ENCODE measurements at places on chromosomes 16 and 17.

DNA sequence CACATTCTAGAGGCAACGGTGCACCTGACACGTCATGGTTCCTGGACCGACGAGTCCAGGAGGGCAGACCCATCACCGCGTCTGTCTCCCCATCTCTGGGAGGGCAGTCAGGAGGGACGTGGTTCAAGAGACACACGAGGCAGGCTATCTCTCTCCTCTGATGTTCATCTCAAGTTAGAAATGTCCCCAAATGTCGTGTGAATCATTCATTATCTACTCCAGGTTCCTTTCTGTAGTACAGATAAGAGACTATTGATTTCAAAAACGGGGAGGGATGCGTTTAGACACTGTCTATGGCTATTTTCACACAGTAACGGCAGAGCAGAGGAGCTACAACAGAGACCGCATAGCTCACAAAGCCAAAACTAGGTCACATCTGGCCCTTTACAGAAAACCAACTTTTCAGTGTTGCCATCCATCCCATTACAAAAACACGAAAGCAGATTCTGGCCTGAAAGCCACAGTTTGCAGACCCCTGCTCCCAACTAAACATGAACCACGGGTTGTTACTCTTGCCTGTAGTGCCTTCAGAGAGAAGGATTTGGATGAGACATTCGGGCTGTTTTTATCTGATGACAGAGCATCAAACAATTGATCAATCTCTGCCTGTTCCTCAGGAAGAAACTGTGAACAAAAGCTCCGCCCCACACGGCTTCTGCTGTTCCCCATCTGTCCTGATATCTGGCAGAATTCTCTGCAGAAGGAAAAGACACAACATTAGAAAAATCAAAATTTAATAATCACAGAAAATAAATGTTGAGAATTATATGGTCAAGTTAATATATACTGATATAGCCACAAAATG, 6.8 kb downstream of the MEAK7 start:
- no peak for DNase-seq

DNA sequence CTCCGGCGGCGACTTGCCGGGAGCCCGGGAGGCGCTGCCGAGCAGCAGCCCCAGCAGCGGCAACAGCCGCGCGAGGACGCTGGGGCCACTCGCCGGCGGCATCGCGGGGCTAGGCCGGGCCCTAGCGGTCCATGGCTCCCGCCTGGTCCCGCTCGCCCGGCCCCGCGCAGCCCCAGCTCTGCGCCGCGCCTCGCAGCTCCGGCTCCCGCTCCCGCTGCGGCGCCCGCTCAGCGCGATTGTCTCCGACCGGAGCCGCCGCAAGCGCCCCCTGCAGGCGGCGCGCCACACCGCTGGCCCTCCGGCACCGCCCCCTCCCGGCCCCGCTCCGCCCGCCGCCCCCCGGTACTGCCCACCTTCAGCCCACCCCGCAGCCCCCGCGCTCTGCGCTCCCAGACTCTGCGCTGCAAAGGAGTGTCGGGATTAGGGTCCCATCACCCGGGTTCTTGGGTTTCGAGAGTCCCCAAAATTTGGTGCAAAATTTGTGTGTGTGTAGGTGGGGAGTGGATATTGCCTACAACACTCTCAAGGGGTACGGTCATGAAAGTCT, at the start of gene FAM171A2:
TSS of gene FAM171A2 (minus strand) at position 241 of the 547 bp plus-strand sequence. CDS start at position 102, 139 bp downstream.
- peak; percentile 73 for DNase-seq

GRCh38 chr16:1495211-1495888, 2.2 kb downstream of the TELO2 start:
- no peak for DNase-seq

DNA sequence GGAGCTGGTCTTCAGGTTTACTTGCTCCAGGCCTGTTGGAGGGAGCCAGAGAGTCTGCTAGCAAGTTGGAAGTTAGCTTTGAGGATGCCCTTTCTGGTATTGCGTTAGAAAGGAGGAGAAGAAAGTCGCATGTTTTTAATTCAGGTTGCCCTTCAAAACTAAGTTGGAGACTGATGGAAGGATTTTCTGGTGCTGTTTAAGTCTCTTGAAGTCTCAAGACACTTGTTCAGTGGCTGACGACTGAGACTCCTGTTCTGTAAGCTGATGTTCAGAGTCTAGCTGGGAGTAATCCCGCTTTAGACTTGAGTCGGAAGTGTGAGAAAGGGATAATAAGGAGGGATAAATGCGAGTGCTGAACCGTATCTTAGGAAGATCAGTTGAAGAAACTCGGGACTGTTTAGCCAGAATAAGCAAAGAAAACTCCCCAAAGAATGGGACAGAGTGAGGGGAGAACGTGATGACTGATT, 740 bp downstream of the AATF start:
- DNase-seq: no peak

- no peak for DNase-seq
Observed at GRCh38 chr16:58456193-58456592, 43.8 kb upstream of the NDRG4 start.

DNA sequence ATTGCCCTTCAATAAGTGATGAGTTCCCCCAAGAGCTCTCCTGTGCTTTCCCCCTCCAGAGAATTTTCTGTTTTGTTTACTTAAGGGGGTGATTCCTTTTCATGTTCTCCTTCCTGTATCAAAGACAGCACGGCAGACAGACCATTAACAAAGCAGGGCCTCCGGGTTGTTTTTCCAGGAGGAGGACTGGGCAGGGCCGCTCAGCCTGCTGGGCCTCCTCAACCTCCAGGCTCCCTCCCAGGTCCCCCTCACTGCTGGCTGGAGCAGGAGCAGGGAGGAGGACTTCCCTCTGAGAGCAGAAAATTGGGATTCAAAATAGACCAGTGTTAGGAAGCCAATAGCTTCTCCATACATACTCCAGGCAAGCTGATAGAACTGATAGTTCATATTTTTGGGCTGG, 20.4 kb downstream of the SDK2 start:
- DNase-seq: no peak

- no peak for DNase-seq
Observed at GRCh38 chr16:19829844-19830692, 54.6 kb downstream of the GPRC5B start.

GRCh38 chr17:73048170-73048569, 44.3 kb downstream of the SLC39A11 start:
- no peak for DNase-seq

DNA sequence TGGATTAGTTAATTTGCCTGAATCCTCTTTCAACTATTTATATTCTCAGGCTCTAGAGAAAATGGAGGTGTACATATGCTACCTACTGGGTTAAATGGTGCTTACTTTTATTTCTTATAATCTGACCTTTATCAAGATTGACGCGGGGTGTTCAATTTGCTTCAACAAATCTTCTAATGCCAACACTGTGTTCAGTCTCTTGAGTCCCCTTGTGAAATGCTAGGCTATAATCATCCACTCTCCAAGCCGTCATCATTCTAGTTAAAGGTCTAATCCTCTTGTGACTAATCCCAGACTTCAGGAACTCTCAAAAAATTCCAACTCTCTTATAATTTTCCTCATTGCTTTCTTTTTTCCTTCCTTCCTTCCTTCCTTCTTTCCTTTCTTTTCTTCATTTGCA, 1396.2 kb downstream of the CDH8 start:
- no peak for DNase-seq

DNA sequence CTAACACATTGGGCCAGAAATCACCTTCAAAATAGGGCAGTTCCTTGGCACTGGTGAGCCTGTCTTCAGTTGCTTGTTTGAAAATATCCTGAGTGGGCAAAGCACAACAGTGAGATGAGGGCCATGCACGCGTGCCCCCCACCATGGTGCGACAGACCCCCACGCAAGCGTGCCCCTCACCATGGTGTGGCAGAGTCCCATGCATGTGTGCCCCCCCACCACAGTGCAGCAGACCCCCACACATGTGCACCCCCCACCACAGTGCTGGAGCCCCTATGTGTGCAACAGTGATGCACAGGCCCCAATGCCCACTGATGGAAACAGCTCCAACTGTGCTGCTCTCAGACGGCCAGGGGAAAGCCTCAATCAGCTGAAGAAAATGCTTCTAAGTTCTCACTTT, 18.8 kb upstream of the TRAP1 start:
- DNase-seq: no peak

GRCh38 chr16:88131256-88131655, 180.0 kb downstream of the BANP start:
- no peak for DNase-seq

- DNase-seq: no peak
Observed at GRCh38 chr17:4357030-4357628, 9.3 kb downstream of the UBE2G1 start.

DNA sequence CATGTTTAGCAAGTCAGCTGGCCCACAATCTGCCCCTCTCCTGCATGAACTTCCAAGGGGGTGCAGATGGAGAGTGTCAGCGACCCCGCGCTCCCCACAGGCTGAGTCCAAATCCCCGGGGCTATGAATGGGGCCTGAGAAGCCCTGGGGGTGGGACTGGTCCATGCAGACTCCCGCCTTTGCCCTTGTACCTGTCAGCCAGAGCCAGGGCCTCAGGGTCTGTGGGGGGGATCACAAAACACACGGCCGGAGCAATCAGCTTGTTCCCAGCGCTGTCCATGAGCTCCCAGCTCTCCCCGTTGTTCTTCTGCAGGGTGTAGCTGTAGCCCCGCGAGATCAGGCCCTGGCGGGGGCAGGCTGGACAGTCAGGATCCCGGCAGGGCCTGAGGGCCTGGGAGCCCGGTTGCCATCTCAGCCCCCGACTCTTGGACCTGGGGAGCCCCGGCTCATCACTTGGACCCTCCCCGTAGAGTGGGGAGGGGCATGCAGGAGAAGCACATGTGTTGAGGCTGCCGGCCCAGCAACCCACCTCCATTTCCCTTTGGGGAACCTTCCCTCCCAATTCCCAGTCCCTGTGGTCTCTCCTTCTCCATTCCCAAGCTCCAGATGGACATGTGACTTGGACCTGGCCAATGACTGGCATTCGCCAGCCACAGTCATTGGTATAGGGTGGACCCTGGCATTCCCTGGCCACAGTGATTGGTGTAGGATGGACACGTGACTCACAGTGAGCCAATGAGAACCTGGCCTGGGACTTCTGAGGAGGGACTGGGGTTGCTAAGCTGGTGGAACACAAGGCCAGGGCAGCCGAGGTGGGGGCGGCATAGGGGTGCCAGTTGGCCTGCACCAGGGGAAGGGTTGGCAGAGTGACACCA, 42.4 kb downstream of the PPL start:
- DNase-seq: no peak

DNA sequence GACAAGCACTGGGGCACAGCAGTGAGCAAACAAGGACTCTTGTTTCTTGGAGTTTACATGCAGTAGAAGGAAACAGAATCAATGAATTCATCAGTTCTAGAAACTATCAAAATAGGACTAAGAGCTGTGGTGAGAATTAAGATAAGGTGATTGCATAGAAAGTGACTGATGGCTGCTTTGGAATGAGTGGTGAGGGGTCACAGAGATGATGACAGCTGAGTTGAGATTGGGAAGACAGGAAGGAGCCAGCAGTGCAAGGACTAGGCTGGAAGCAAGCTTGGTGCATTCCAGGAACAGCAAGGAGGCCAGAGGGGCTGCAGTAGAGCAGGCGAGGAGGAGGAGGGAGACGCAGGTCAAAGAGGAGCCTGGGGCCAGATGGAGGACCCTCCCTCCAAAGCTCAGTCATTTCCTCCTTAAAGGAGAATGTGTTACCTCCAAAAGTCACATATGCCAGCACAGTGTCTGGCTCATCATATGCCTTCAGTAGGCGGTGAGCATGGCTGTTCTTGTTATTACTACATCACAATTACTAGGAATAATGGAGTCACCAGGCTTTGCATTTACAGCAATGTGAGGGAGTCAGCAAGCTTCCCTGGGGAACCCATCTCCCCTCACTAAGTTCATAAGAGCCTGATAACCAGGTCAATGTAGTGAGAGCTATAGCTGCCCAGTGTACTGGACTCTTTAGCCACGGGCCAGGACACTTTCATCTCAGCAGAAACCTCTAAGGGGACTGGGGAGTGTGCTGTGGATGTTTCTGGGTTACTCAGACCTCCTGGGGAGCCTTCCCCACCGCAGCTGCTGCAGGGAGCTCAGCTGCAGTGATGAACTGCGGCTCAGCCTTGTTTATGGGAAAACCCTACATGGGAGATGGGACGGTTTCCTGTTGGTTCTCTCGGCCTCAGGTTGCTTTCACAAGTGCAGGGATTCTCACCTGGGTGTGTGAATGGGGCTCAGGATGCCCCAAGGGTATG, 157.2 kb downstream of the SEC14L1 start:
- no peak for DNase-seq

DNA sequence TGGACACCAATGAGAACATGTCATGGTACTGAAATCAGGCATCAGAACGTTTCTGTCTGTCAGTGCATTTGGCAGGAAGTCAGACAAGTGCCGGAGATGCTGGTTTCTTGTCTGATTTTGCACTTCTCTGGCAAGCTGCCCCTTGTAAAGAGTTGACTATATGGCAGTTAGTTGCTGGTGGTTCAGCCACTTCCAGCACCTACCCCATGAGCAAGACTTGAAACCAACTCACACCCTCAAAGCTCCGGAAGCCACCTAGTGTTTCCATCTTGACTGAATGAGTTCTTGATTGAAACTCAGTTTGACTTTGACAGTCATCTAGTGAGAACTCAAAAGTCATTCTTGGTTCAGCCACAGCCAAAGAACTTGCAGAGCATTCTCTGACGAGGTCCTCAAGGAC, 225.1 kb downstream of the SPECC1 start:
- DNase-seq: no peak

- DNase-seq: no peak
Observed at GRCh38 chr16:35795361-35796029, 2336.1 kb downstream of the TP53TG3F start.

GRCh38 chr17:82544431-82545070, 25.0 kb downstream of the FOXK2 start:
- DNase-seq: no peak

- DNase-seq: no peak
Observed at GRCh38 chr17:45731459-45731858, 52.7 kb upstream of the CRHR1 start.

GRCh38 chr17:59963738-59964481, 630 bp downstream of the RNFT1 start:
- peak; percentile 56 for DNase-seq

- DNase-seq: no peak
Observed at GRCh38 chr17:6495450-6496115, 51.3 kb downstream of the PIMREG start.

- peak; percentile 41 for DNase-seq
Observed at GRCh38 chr17:16873174-16874035, 98.5 kb downstream of the TNFRSF13B start.

GRCh38 chr17:40779181-40779909, 3.0 kb downstream of the KRT27 start:
- no peak for DNase-seq

DNA sequence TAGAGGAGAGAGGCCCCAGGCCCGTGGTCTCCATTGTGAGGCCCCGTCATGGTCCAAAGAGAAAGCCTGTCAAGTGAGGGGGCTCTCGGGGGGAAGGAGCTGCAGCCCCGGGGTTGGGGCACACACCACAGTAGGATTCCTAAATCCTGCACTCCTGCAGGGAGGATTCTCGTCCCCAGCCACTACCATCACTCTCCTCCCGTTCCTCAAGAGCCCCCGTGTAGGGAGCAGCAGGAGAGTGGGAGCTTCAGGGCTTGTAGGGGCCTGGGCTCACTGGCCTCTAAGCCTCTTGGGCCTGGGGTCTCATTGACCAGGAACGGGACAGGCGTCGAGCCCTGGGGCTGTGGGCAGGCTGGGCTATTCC, 821 bp downstream of the C16orf86 start:
- no peak for DNase-seq

GRCh38 chr16:29825145-29826044, 5.1 kb downstream of the MVP start:
- no peak for DNase-seq

- no peak for DNase-seq
Observed at GRCh38 chr17:7024402-7024785, 1.5 kb downstream of the BCL6B start.

All from liver (tissue), 10 donors.